ENCODE measurements at places on chromosomes 7 and 10.

GRCh38 chr7:137904833-137905232 is 58.1 kb upstream of the DGKI start:
- no peak for DNase-seq

DNA sequence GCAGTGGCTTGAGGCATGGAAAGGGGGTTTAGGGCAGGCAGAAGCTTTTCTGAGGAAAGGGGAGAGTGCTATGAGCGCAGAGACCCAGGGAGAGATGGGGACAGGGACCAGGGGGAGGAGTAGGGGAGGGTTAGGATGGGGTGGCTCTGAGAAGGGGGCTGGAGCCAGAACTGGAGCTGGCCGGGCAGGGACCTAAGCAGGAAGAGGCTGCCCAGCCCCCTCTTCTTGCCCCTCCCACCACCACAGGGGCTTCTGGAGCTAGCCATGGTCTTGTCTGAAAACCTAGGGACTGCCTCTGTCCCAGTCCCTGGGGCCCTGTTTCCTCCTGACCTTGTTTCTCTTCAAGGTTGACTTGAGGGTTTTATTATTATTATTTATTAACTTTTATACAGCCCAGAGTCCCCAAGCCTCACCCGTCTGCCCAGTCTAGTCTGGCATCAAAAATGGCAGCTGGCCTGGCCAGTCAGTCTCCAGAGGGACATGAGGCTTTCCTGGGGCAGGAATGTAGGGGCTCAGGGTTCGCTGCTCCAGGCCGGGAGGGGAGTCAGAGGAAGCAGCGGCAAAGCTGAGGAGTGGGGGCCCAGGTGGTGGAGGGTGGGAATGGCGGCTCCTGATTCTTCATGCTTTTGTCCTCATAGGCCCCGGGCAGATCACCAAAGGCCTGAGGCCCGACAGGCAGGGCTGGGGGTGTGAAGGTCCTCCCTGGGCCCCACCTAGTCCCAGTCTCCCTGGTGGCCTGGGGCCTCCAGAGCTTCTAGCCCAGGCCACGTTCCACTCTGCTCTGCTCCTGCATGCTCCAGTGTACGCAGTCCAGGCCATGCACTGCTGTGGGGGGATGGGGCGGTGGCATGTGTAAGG is 5.7 kb downstream of the TRIM8 start:
- no peak for DNase-seq

- DNase-seq = no peak
These were observed 311.9 kb downstream of the MDFIC start for GRCh38 chr7:115233809-115234208.

- DNase-seq = no peak
These were observed 2.2 kb downstream of the PVRIG start for GRCh38 chr7:100221767-100222444.

GRCh38 chr10:28906011-28906411 is 228.7 kb downstream of the BAMBI start:
- DNase-seq = no peak

GRCh38 chr10:27742195-27743011 is 3.2 kb downstream of the MKX start:
- peak; percentile 47 for DNase-seq

DNA sequence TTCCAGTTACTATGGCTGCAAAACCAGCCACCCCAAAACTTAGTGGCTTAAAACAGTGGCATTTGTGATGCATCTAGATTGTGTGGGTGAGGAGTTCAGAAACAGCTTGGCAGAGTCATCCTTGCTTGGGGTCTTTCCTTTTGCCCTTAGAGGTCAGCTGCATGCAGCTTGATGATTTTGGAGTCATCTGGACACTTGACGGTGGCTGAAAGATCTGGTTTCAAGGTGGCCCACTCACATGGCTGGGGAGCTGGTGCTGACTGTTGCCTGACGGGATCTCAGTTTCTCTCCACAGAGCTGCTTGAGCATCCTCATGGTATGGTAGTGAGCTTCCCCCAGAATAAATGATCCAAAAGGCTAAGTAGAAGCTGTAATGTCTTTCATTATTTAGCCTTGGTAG is 191.3 kb upstream of the GALNT17 start:
- DNase-seq = no peak

GRCh38 chr7:72445075-72445474 is 32.9 kb upstream of the CALN1 start:
- no peak for DNase-seq

DNA sequence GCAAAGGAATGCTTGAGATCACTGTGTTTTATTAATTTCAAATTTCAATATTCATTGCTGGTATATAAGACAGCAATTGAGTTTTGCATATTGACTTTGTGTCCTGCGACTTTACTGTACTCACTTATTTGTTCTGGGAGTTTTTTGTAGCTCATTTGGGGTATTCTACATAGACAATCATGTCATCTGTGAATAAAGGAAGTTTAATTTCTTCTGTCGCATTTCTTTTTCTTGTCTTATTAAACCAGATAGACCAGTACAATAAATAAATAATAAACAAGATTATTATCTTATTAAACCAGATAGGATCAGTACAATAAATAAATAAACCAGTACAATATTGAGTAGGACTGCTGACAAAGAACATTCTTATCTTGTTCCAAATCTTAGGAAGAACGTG is 448.2 kb downstream of the RPS24 start:
- DNase-seq = no peak

Data from Ammon's horn (tissue), 1 donor.